ENCODE measurements at places on chromosomes 1 and 21.

DNA sequence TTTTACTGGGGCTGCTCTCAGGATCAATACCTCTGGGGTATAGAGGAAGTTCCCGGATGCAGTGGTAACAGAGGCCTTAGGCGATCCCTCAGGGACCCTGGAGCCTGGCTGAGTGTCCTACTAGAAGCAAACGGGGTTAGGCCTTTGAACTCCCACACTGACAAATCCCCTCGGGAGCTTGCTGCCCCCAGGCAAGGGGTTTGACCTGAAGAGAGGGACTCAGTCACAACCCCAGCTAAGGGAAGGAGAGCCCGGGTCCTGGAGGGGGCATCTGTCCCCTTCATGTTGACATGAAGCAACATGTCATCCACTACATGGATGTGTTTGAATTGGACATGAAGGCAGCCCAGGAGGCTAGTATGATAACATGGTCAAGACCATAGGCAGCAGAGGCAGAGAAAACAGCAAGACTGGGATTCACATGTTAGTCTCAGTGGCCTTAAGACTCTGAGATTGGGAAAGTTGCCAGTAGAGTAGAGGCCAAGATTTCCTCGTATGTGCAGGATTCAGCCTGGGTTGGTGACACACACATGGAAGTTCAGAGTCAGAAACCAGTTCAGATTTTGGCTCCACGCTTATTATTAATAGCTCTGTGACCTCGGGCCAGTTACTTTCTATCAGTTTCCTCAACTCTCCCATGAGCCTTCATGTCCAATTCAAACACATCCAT lies 101.5 kb downstream of the KCNN3 start:
- DNase-seq: no peak

GRCh38 chr1:74266001-74266400 lies 30.8 kb downstream of the TNNI3K start:
- no peak for DNase-seq

GRCh38 chr1:207883104-207883651 lies 27.7 kb downstream of the CD34 start:
- DNase-seq: no peak

DNA sequence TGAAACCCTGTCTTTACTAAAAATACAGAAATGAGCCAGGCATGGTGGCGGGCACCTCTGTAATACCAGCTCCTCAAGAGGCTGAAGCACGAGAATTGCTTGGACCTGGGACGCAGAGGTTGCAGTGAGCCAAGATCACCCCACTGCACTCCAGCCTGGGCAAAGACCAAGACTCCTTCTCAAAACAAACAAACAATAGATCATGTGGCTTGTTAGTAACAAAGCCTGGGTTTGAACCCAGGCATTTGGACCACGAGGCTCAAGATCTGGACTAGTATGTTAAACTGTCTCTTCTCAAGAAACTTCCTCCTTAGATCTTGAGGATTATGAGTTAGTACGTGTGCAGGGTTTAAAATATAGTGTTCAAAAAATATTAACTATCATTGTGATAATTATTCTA lies 1.6 kb downstream of the INPP5B start:
- DNase-seq: no peak
